ENCODE measurements at places on chromosomes 3 and 15. TPM values are rescaled to one million over a fixed set of nuclear protein-coding genes. Genes with fewer than 3 reads are reported as not detected.

Gene WDR49
- total RNA-seq: not detected

Gene RETNLB
- total RNA-seq: not detected

Gene SLC9C1
- total RNA-seq: not detected

Gene HACD2
- 34.2 TPM for total RNA-seq

Gene FOXB1
- total RNA-seq: not detected

Gene TTLL13
- not detected for total RNA-seq

Gene BCL2A1
- total RNA-seq: 12.5 TPM

Gene AGBL1
- 0.18 TPM for total RNA-seq

Gene MYZAP
- total RNA-seq: 59.8 TPM

Gene CCDC191
- total RNA-seq: 6.6 TPM

Gene AADACL2
- not detected for total RNA-seq

Gene CDHR4
- not detected for total RNA-seq

- H3K27ac ChIP-seq: peak overlapping the region; percentile 77
- H3K27me3 ChIP-seq: no peaks in the 10 kb centered on the region
- H3K4me1 ChIP-seq: peaks cover 31% of the 10 kb centered on the region
Observed at GRCh38 chr3:8443829-8444791, 57.5 kb upstream of the LMCD1 start.

DNA sequence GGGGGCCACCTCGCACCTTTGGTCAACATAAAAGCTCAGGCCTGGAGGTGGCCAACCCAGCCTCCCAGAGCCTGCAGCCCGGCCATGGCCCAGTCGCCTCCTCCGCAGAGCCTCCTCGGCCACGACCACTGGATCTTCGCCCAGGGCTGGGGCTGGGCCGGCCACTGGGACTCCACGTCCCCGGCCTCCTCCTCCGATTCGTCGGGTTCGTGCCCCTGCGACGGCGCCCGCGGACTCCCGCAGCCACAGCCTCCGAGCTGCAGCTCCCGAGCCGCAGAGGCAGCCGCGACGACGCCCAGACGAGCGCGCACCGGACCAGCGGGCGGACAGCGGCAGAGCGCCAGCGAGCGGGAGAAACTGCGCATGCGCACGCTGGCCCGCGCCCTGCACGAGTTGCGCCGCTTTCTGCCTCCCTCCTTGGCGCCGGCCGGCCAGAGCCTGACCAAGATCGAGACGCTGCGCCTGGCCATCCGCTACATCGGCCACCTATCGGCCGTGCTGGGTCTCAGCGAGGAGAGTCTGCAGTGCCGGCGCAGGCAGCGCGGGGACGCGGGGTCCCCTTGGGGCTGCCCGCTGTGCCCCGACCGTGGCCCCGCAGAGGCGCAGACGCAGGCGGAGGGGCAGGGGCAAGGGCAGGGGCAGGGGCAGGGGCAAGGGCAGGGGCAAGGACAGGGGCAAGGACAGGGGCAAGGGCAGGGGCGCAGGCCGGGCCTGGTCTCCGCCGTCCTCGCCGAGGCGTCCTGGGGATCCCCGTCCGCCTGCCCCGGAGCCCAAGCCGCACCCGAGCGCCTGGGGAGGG is at the start of gene MESP2:
TSS of gene MESP2 (plus strand) at position 59 of the 799 bp plus-strand sequence. CDS start at position 85, 26 bp downstream.
- H3K27ac ChIP-seq: peak within 1 kb of the TSS; percentile 39
- DNase-seq: peak; percentile 89
- peak within 1 kb of the TSS; percentile 42 for H3K4me3 ChIP-seq
- no peaks in the 10 kb centered on the region for H3K27me3 ChIP-seq
- H3K4me1 ChIP-seq: peaks cover 17% of the 10 kb centered on the region
- H3K36me3 ChIP-seq: no peaks in the 10 kb centered on the region

- H3K4me3 ChIP-seq: no peak overlapping the region
- no peaks in the 10 kb centered on the region for H3K27me3 ChIP-seq
- H3K36me3 ChIP-seq: no peaks in the 10 kb centered on the region
- H3K4me1 ChIP-seq: peaks cover 24% of the 10 kb centered on the region
- DNase-seq: no peak
Observed at GRCh38 chr15:73142802-73143762, 90.8 kb downstream of the NEO1 start.

DNA sequence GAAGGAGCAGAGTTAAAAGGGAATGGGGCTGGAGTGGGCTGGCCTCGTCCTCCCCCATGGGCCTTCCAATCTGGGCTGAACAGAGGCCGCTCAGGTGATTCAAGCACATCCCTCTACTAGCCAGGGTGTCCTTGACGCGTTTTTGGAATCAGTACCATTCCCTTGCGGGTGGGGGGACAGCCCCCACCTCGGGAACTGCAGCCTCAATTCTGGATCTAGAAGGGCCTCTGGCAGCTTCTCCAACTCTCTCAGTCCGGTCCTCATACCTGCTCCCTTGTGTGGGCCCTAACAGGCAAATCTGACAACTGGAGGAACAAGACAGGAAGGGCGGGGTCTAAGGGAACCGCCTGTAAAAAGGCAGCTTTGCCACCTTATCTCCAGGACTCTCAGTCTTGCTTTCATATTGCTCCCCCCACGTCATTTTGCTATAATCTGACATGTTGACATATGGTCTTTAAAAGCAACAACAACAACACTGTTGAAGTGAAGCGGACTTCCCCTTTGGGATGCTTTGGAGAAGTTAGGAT is 802 bp upstream of the CHRNB4 start:
- no peak overlapping the region for H3K4me3 ChIP-seq
- peaks cover 8% of the 10 kb centered on the region for H3K4me1 ChIP-seq

- H3K4me1 ChIP-seq: peaks cover 11% of the 10 kb centered on the region
- no peak overlapping the region for H3K27ac ChIP-seq
- no peaks in the 10 kb centered on the region for H3K36me3 ChIP-seq
- H3K27me3 ChIP-seq: no peaks in the 10 kb centered on the region
- no peak overlapping the region for H3K4me3 ChIP-seq
Observed at GRCh38 chr15:48855501-48856440, 22.2 kb upstream of the EID1 start.

DNA sequence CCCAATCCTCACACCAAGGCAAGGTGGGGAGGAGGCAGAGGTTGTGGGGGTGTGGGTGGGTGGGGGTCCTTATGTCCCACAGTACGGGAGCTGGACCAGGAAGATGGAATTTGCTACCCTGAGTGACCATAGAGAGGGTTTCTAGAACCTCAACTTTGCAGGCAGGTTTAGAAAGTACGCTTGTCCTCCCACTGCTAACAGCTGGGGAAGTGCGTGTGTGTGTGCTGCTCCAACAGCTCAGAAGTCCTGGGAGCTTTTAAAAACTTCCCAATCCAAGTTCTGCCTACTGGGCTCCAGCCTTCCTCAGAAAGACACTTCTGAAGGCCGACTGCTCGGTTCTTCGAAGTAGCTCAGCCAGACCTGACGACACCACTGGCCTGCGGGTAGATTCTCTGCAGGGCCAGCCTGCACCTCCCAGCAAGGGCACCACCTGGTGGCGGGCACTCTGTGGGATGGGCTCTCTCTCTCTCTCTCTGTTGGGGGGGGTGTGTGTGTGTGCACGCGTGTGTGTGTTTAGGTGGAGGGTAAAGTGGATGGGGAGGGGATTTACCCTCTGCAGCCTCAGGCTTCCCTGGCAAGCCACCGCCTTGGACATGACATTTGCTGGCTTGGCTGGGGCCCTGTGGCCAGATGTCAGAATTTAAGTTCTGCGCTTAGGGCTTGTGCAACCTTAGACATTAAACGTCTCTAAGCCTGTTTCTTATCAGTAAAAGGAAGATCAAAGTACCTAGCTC is 15.6 kb downstream of the TMEM158 start:
- H3K27ac ChIP-seq: peak overlapping the region; percentile 20
- H3K36me3 ChIP-seq: no peaks in the 10 kb centered on the region
- DNase-seq: peak; percentile 90

DNA sequence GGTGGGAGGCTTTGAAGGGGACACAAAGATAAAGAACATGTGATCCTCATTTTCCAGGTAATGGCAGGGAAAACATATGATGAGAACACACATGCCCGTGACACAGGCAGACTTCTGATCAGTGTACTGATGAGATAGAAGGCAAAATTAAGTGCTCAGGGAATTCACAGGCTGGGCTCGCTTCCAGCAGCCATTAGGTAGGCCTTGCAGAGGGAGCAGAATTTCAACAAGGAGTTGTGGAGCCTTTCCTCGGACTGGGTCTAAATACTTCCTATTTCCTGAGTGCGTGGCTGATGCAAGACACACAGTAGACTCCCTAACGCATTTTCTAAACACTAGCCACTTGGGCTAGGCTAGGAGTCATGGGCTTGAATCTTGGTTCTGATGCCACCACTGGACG is 74.0 kb upstream of the ETV5 start:
- H3K36me3 ChIP-seq: no peaks in the 10 kb centered on the region
- no peak overlapping the region for H3K4me3 ChIP-seq
- H3K27me3 ChIP-seq: no peaks in the 10 kb centered on the region
- H3K27ac ChIP-seq: no peak overlapping the region
- H3K4me1 ChIP-seq: no peaks in the 10 kb centered on the region

- H3K4me3 ChIP-seq: no peak overlapping the region
- DNase-seq: no peak
- H3K36me3 ChIP-seq: no peaks in the 10 kb centered on the region
Observed at GRCh38 chr3:170692720-170693119, 106.8 kb upstream of the SLC7A14 start.

- no peak overlapping the region for H3K4me3 ChIP-seq
- DNase-seq: no peak
- no peak overlapping the region for H3K27ac ChIP-seq
- H3K4me1 ChIP-seq: no peaks in the 10 kb centered on the region
- H3K27me3 ChIP-seq: peaks cover 4% of the 10 kb centered on the region
Observed at GRCh38 chr3:62630664-62631063, 244.6 kb downstream of the CADPS start.

DNA sequence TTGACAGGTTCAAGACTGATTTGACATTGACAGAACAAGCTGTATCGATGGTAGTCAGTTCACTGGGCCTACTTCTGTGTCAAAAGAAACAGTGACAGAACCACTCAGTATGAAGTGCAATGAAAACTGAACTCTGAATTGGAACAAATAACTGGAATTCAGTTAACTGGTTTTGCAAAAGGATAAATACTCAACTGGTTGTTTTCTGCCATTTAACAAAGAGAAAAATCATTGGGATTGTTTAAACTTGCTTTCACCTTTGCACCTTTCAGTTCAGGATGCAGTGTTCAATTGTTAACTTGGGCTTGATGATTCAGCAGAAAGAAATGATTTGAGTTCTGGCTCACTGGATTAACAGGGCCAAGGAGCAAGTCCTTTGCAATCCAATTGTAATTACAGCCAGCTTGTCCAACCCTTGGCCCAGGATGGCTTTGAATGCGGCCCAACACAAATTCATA is 4.9 kb downstream of the BTD start:
- DNase-seq: peak; percentile 60
- H3K4me3 ChIP-seq: no peak overlapping the region
- no peaks in the 10 kb centered on the region for H3K36me3 ChIP-seq
- H3K27me3 ChIP-seq: no peaks in the 10 kb centered on the region
- peak overlapping the region; percentile 61 for H3K27ac ChIP-seq
- peaks cover 67% of the 10 kb centered on the region for H3K4me1 ChIP-seq

DNA sequence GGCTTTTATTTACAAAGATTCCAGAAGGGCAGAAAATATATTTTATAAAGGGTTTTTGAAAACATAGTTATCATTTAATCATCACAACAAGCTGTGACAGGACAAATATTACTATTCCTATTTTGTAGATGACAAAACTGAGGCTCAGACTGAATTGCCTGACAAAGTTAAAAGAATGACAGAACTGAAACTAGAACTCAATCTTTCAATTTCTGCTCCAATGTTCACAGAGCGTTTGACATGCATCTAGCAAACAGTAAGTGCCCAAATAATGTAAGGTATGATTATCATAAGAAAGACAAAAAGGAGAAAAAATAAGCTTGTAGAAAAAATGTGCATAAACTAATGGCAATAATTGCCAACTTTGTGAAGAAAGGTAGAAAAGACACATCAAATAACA is 61.9 kb downstream of the SCAPER start:
- H3K27me3 ChIP-seq: no peaks in the 10 kb centered on the region
- no peaks in the 10 kb centered on the region for H3K36me3 ChIP-seq
- H3K4me1 ChIP-seq: no peaks in the 10 kb centered on the region

DNA sequence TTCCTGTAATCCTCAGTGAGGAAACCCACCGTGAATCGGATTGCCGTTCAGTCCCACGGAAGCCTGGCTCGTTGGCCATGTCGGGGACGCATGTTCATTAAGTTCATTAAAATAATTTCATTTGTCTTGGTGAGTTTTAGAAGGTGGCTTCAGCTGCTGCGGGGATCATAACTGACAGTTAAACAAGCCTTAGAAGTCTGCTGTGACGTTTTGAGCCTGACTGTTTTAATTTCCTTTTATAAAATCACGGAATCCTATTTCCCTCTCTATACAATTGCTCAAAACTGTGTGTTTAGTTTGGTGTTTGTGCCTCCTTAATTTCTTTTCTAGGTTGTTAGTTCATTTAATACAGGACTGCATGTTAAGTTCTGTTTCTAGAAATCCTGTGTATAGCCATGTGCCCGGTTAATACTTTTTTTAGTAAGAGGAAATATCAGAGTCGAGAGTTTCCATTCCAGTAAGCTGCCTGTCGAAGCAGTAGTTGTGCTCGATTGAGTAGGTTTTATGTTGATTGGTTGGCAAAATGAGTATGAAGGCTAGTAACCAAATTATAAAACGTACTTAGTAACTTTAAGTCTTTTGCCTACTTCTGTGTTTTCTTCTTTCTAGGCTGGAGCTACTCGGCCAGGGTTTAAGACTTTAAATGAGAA is 705 bp downstream of the NIPA2 start:
- H3K27ac ChIP-seq: peak overlapping the region; percentile 90
- no peak for DNase-seq
- no peaks in the 10 kb centered on the region for H3K27me3 ChIP-seq

DNA sequence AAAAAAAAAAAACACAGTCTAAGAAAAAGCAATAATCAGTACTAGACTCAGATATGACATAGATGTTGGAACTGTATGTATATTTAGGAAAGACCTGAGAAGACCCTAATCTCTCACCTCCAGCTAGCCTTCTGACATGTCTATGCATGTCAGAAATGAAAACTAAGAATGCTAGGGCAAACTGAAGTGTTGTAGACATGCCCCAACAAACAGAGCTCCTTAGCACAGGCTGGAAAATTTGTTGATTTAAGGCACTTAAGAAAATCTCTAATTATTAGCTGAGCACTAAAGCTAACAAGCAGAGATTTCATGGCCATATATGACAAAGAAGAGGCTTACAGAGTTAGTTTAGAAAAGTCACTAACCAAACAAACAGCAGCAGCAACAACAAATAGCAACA is 45.5 kb upstream of the PRSS50 start:
- H3K27me3 ChIP-seq: no peaks in the 10 kb centered on the region
- DNase-seq: no peak
- no peak overlapping the region for H3K27ac ChIP-seq
- no peaks in the 10 kb centered on the region for H3K4me1 ChIP-seq

DNA sequence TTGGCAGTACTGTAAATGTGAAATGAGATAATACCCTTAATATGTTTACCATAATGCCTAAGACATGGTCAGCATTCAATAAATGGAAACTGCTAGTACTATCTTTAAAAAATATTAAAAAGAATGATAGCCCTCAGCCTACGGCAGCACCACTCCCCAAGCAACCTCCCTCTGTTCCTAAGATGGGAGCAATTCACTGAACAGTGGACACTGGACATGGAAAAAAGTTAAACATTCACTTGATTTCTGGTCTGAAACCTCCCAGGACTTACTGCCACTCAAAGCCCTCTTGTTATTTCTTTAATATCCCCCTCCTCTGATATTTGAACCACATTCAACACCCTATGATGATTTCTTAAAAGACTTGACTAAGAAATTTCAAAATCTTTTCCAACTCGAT is 27.0 kb downstream of the NEK4 start:
- H3K27ac ChIP-seq: no peak overlapping the region
- H3K4me1 ChIP-seq: no peaks in the 10 kb centered on the region
- no peaks in the 10 kb centered on the region for H3K27me3 ChIP-seq

- DNase-seq: peak; percentile 96
- peak within 1 kb of the TSS; percentile 90 for H3K27ac ChIP-seq
- H3K36me3 ChIP-seq: peaks cover 16% of the 10 kb centered on the region
- peak within 1 kb of the TSS; percentile 62 for H3K4me3 ChIP-seq
Observed at GRCh38 chr3:9916734-9917680, at the start of gene IL17RC. IL17RC (plus strand) TSS chr3:9917098; CDS start chr3:9917316, 218 bp downstream.

All from stomach (tissue), 19 donors.